ENCODE measurements at places on chromosomes 1 and 21.

DNA sequence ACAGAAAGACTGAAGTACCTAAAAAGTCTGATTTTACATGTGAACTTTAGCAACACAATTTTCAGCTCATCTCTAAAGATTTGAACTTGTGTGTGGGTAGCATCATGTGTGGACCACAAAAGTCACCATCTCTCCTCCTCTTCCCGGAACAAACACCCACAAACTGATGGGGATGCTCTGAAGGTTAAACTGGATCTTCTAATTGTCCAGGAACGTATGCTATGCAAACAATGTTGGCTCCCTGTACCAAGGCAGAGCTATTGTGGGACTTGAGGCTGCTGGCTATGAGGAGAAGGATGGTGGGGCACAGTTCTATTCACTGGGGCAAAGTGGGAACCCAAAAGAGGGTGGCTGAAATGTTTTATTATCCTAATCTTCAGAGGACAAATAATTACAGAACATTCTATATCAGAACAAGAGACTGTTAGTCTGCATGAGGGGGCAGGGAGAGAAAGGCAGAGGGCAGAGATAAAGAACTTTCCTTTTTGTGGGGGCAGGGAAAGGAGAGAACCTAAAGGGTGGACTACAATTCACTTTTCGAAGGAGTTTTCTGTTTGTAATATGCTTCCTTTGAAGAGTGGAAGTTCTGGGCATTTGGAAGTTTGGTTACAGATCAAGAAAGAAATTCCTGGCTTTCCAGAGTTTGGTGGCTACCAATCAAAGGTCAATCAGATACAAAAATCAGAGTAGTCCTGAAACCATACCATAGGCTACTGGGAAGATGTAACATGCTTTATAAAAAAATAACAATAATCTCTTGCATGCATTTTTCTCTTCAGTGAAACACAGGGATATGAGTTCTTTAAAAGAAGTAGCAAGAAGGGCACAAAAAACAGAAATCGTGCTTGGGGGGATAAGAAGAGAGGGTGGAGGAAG, 62.9 kb downstream of the GADD45A start:
- no peak for DNase-seq

GRCh38 chr1:76919085-76919484, 51.8 kb downstream of the ST6GALNAC5 start:
- DNase-seq, result no peak

DNA sequence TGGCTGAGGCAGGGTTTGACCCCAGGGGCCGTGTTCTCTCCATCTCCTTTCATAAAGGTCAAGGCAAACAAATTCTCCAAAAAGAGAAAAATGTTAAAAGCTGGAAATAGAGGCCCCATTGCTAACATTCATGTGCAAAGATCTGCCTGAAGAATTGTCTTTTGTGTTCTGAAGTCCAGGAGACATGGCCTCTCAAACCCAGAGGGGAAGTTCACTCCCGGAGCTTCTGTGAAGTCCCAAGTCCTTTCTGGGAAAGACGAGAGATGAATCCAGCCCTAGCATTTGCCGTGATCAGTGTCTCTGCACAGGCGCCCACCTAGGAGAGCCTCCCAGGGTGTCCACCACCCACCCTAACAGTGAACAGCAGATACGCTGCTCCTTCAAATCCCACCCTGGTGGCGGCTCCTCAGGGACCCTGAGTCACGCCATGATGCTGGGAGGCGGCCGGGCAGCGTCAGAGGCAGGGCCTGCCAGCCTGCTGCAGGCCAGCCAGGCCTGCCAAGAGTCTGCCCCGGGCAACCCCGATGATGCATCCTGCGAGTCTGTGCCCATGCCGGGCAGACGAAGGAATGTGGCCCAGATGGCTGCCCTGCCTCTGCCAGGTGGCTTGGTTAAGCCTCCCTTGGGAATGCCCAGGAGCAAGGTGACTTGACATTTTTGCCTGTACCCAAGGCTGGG, 5.2 kb upstream of the C2CD2 start:
- peak; percentile 82 for DNase-seq

DNA sequence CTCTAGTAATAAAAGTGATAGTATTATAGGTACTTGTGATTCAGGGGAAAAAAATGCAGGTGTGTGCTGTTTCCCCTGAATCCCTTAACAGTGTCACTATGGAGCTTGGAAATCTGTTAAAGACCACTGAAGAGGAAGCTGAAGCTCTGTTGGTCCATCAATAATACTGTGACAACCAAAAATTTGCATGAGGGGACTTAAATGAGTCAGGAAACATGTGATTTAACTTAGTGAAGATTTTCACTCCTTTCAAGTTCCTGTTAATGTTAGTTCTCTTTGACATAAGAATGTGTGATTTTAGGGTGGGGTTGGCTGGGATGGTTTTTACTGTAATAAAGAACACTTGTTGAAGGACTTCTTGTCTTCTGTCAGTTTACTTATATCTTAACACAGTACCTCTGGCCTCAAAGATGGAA, 32.0 kb downstream of the VANGL2 start:
- no peak for DNase-seq

GRCh38 chr21:42159560-42160110, 59.3 kb upstream of the ABCG1 start:
- DNase-seq, result no peak
